T-helper 17 cell (primary cell): ENCODE measurements at places on chromosomes 5 and 9.

- no peak for DNase-seq
Measured at GRCh38 chr5:124708086-124708485, 38.4 kb downstream of the ZNF608 start.

- no peak for DNase-seq
Measured at GRCh38 chr5:170297589-170298462, at the start of gene LCP2. Gene LCP2 (minus strand): TSS chr5:170297777. CDS start chr5:170297611, 166 bp downstream.

- DNase-seq: no peak
Measured at GRCh38 chr5:143782588-143783386, 29.2 kb upstream of the HMHB1 start.

DNA sequence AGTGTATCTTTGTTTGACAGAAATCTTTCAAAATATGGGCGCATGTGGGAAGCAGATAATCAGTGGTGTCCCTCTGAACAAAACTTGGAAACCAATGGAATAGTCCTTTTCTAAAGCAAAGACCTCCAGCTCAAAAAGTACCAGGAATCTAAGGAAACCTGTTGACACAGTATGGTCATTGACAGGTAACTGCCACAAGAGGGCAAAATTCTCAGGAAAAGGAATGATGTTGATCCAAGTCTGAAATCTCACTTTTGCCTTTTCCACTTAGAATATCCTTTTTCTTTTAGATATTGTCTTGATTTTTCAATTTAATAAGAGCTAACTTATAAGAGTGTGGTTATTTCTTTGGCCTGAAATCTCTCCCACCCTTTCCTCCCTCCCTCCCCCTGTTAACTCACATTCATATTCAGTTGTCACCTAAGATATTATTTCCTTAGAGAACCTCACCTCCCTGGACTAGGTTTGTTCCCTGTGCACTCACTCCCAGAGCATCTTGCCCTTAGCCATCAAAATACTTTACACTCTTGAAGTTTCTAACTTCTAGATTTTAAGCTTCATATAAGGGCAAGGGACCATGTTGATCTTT is 59.0 kb upstream of the BARX1 start:
- DNase-seq: no peak

DNA sequence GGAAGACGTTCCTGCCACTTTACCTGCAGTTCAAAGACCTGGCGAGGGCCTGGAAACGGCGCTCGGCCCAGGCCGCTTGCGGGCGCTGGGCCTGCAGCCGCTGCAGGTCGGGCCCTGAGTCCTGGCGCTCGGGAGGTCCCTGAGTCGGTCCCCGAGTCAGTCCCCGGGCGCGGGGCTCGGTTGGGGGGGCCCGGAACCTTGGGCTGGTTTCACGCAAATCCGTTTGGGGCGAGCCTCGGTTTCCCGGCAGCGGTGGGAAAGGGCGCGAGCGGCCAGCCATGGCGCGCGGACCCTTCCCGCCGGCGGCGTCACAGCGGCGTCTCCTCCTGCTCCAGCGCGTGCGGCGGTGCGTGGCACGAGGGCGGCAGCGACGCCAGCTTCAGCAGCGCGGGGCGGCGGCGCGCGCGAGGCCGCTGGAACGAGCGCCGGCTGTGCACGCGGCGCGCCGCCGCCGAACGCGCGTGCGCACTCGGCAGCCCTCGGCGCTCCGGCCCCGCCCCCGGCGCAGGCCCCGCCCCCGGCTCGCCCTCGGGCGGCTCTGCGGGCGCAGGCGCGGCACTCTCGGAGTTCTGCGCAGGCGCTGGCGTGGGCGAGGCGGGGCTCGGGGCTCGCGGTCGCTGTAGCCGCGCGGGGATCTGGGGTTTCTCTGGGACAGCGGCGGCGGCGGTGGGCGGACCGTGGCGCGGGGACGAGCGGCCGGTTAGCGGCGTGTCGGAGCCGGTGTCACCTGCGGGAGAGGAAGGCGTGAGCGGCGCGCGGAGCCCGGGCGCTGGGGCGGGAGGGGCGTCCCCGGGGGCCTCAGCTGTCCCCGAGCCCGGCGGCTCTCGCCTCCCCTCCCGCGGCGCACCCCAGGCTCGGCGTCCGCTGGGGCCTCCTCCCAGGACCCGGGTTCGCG is 29.9 kb downstream of the EXOC3 start:
- peak; percentile 90 for DNase-seq
